RCC 7860 (cell line): ENCODE measurements at places on chromosomes 5 and 9.
A peak's percentile ranks its signal among the peaks of the same experiment; 100 is the strongest.

GRCh38 chr9:92656537-92656925 lies 13.4 kb downstream of the IPPK start:
- no peak for DNase-seq

DNA sequence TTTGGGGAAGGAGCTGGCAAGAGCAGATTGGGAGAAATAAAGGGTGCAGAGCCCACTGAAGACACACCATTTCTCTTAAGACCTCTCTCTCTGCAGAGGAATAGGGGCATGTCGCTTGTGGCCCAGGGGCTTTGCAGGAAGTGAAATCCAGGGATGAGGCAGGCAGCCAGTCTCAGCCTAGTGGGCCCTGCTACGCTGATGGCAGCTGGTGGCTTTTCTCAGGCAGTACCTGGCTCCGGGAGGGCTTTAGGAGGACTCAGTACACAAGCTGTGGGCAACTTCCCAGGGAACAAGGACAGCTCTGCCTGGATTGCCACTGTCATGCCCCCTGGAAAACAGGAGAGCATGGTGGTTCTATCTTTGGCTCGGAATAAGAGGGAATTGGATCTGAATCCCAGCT lies 76.2 kb upstream of the NEURL1B start:
- no peak for DNase-seq

GRCh38 chr9:135255841-135256580 lies 168.5 kb downstream of the OLFM1 start:
- no peak for DNase-seq

DNA sequence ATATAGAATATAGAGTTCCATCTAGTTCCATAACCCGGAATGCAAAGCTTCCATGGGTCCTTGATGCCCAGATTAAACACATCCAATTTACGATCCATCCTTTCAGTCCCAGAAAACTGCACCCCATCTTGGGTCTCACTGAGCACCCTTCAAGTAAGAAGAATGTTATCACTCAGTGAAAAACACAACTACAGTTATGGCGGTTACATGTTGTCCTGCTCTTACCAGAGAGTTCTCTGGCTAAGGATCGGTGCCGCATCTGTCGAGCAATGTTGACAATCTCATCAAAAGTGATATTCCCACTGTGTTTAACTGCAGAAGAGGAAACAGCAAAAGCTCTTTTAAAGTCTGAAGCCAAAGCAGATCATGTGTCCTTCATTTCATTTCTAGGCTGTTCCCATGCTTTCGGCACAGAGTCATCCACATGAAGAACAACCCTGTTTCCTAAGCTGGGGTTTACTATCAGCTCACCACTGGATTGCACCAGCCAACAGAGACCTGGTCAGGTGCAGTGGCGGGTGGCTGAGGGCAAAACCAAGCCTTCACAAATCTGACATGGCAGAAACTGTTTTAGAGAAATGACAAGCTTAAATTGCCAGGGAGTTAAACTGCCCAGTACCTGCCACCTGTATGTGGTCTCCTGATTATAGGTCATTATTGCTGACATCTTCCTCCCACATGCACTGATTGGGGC lies 2.9 kb downstream of the RPL12 start:
- no peak for DNase-seq

GRCh38 chr5:86500947-86501346 lies 116.8 kb upstream of the COX7C start:
- no peak for DNase-seq

DNA sequence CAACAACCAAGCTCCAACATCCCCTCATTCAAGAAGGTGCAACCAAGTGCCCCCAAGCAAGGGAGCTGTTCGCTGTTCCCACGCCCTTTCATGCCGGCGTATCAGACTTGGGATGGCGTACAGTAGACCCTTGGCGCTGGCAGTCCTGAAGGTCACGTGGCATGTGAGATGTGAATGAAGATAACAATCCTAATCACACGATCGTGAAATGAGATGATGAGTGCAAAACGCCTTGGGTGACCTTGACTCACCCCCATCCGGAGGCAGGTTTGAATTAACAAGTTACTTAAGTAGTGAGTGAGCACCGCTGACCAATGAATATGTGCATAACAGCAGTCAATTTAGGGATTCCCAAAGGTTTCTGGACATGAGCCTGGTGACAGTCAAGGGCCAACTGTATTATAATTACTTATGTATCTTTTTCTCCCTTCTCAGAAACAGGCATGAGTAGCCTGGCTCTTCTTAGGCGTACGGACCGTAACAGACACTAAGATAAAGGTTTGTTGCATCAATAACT lies 150.2 kb downstream of the TTLL11 start:
- no peak for DNase-seq

- DNase-seq: peak; percentile 59
Observed at GRCh38 chr9:116547729-116548426, 139.2 kb upstream of the TRIM32 start.

GRCh38 chr5:77882670-77883257 lies 106.6 kb upstream of the TBCA start:
- no peak for DNase-seq

GRCh38 chr5:2223303-2223702 lies 340.6 kb upstream of the IRX4 start:
- DNase-seq: no peak

- no peak for DNase-seq
Observed at GRCh38 chr5:130651440-130651839, 513.6 kb downstream of the HINT1 start.

GRCh38 chr9:121055642-121056143 lies 5.6 kb upstream of the C5 start:
- DNase-seq: no peak

- DNase-seq: no peak
Observed at GRCh38 chr9:12274577-12274976, 418.6 kb upstream of the TYRP1 start.

GRCh38 chr5:53871775-53872174 lies 311.3 kb downstream of the NDUFS4 start:
- no peak for DNase-seq

DNA sequence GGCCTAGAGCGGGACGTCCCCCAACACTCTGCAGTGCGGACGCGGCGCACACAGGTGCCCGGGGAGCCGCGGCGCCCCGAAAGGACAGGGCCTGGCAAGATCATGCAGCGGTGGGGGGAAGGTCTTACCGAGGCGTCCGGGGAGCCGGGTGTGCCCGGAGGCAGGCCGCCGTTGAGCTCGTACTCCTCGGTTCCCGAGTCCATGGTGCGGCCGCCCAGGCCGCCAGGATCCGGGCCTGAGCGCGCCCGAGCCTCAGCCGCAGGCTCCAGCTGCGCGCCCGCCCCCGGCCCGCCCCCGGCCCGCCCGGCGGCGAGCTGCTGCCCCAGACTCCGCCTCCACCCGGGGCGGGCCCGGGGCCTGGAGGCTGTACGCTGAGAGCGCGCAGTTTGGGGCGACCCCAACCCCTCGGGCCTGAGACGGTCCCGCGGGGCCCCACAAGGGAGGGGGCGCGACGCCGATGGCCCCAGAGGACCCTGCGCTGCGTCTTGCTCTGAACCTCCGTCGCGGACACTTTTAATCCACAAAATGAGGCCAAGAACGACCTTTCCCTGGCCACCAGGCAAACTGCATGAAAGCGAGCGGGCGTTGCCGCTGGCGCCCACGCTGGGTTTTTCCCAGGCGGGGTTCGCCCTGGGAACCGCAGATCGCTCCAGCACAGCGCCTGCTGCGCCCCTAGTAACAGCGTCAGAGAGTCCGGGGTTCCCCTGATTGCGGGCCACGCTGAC lies at the start of gene NINJ1:
Gene NINJ1, minus strand, starts transcription at position 237 of the 725 bp plus-strand sequence. Its CDS starts 34 bp downstream, at position 203.
- DNase-seq: no peak

GRCh38 chr5:15387931-15388524 lies 112.0 kb upstream of the FBXL7 start:
- DNase-seq: no peak

DNA sequence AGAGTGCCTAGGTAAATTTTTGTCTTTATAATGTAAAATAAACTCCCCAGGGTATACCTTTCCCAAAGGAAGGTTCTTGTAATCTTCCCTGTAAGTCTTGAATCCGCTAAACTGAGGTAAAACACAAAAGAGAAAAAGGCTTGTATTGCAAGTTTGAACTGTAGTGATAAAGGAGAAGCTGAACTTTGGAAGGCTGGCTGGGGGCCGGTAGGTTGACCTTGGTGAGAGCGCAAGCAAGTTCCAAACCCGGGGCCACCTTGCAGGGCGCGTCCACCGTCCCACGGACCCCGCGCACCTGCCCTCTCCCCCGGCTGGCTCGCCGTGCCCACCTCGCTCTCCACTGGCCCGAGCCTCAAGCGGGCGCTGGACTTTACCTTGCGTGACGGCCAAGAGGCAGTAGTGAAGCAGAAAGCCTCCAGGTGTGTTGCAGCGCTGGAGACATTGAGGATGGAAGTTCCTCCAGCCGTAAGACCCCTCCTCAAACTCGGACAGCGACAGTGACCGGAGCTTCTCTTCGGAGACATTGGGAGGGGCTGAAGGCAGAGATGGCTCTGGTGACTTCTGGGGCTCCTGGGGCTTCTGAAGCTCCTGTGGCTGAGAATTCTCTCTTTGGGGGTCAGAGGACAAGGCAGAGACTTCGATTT lies 428 bp downstream of the SLCO4C1 start:
- DNase-seq: no peak

DNA sequence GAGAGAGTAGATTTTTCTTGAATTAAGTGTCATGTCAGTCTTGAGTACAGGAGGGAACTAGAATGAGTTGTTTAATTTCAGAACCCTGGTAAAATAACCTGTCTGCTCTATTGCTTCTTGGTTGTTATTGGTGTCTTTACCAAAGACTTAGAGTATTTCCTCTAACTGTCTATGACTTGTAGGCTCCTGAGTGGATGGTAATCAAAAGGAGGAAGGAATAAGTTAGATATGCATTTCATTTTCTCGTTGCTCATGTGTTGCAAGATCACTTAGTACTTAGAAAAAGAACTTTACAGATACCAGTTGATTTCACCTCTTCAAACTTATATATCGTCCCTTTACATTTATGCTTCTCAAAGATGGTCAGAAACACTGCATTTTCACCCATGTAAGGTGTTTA lies 31.1 kb downstream of the UHRF2 start:
- no peak for DNase-seq

DNA sequence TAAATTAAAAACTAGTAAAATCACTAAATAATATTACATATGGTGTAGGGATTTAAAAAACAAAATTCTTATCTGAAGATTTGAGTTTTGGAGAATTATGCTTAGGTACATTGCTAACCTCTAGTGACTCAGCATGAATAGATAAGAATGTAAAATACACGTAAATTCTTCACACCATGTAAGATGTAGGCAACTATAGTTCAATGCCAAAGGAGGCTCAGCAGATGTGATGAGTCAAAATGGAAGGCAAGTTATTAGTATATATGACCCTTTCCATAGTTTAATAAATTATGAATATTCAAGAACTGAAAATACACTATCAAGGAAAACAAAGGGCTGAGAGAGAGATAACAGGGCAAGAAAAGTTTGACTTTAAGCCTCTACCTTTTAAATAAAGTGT lies 79.0 kb downstream of the MRPS30 start:
- no peak for DNase-seq

- no peak for DNase-seq
Observed at GRCh38 chr5:57386958-57387357, 95.7 kb downstream of the ACTBL2 start.

GRCh38 chr5:149439899-149440542 lies 60.9 kb upstream of the IL17B start:
- peak; percentile 93 for DNase-seq

DNA sequence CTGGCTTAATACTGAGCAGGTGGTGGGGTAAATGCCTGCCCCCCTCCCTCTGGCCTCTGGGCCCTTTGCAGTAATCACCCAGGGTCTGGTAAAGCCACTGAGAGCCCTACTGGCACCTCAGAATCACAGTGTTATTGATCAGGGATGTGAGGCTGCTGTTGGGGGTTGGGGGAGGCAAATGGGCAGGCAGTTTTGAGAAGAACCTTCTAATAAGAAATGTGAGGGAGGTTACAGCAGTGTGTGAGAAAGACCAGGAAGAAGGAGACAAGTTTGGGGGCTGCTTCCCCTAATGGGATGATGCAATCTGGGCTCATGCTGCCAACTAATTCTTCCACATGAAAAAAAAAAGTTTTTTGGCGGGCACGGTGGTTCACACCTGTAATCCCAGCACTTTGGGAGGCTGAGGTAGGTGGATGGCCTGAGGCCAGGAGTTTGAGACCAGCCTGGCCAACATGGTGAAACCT lies 3.1 kb upstream of the B4GALT7 start:
- DNase-seq: no peak

GRCh38 chr5:89662499-89662898 lies 747.1 kb downstream of the CETN3 start:
- DNase-seq: no peak

DNA sequence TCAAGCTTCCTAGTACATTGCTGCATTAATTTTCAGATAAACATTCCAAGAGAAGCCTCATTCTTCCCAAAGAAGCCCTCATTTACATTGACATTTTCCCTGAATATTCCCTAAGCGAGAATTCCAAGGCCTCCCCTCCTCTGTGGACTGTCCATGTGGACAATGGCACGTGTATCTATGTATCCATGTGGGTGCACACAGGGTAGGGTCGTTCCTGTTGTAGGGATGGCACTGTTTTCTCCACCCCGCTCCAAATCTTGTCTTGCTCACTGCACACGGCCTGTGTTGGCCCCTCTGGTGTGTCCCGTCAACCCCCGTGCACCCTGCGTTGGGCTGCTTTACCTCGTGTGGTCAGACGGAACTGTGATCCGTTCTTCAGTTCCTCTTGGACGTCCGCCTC lies 104.7 kb upstream of the IRX2 start:
- DNase-seq: no peak

- DNase-seq: peak; percentile 80
Observed at GRCh38 chr9:95852059-95853032, 23.1 kb upstream of the ERCC6L2 start.

GRCh38 chr9:111825468-111826145 lies 30.9 kb upstream of the SHOC1 start:
- no peak for DNase-seq

GRCh38 chr9:112012026-112012902 lies 115.7 kb downstream of the UGCG start:
- DNase-seq: peak; percentile 97

GRCh38 chr5:167242701-167243100 lies 1048.7 kb upstream of the WWC1 start:
- no peak for DNase-seq

DNA sequence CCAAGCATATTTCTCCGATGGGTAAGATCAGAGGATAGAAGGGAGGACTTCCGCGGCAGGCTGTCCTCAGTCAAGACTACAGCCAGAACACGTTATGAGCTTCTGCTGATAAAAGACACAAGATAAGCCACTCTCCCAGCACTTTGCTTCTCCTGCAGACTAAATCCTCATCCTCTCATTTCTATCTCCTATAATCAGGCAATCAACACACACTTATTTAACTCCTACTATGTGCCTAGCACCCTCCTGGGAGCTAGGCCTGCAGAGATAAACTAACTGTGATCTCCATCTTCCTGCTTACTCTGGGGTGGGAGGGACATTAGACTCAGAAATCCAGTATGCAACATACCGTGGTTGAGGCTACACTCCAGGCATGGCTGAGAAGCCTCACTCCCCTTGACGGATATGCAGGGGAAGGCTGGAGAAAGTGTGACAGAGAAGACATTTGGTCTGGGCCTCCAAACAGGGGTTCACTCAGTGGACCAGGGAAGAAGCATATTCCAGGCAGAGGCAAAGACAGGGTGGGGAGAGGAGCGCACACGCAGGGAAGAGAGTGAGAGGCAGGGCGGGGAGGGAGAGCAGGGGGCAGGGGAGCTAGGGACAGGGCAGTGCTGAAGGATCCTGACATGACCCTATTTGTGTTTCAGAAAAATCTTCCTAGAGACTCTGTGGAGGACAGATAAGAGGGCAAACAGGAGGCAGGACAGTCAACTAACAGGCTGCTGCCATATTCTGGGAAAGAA lies 274.1 kb downstream of the DENND1A start:
- DNase-seq: no peak

GRCh38 chr9:98877311-98877710 lies 66.4 kb upstream of the COL15A1 start:
- no peak for DNase-seq

GRCh38 chr9:124964056-124964455 lies 23.2 kb upstream of the GOLGA1 start:
- no peak for DNase-seq
